ENCODE measurements at places on chromosomes 11 and 22. TPM values are rescaled to one million over a fixed set of nuclear protein-coding genes. Genes with fewer than 3 reads are reported as not detected.

GNAZ gene
- 1.1 TPM for total RNA-seq

OR5D14 gene
- total RNA-seq: not detected

NDUFV1 gene
- 193 TPM for total RNA-seq

HIRA gene
- 22.8 TPM for total RNA-seq

- DNase-seq: no peak
Observed at GRCh38 chr11:11451501-11452005, 98.5 kb upstream of the CSNK2A3 start.

- no peak for DNase-seq
Observed at GRCh38 chr22:30541961-30542810, 4.4 kb downstream of the SEC14L6 start.

GRCh38 chr11:15584158-15584557 lies 469.4 kb downstream of the INSC start:
- DNase-seq: no peak

GRCh38 chr11:10462746-10463300 lies 7.8 kb downstream of the AMPD3 start:
- DNase-seq: no peak

DNA sequence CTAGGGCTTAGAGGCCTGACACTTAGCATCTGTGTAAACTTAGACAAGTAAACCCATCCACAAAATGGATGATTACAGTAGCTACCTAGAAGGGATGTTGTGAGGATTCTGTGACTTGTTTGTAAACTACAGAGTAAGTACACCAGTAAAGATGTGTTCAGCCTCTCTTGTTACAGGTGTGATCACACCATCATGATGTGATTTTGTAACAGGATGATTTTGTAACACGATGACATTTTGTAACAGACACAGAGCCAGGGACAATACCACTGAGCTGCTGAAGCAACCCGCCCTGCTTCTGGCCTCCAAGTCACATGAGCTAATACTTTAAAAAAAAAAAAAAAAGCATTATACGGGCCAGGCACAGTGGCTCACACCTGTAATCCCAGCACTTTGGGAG lies 17.0 kb downstream of the FADD start:
- no peak for DNase-seq
